ENCODE measurements at places on chromosomes 2 and 18.

- no peak for DNase-seq
Observed at GRCh38 chr2:23526114-23526513, 141.1 kb downstream of the KLHL29 start.

DNA sequence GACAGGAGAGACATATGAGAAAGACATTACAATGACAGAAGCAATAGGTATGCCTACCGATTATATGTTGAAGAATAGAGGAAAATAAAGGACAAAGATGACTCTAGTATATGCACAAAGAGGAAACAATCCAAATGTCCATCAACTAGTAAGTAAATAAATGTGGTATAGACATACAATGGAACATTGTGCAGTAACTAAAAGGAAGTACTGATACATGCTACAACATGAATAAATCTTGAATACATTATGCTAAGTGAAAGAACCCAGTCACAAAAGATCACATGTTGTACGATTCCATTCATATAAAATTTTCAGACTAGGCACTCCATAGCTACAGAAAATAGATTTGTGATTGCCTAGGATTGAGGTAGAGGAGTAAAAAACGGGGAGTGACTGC lies 28.5 kb upstream of the PGAP1 start:
- DNase-seq: no peak

- peak; percentile 93 for DNase-seq
Observed at GRCh38 chr18:76573325-76574025, 78.4 kb upstream of the ZNF516 start.

GRCh38 chr2:140234116-140234515 lies 1453.9 kb upstream of the NXPH2 start:
- no peak for DNase-seq

DNA sequence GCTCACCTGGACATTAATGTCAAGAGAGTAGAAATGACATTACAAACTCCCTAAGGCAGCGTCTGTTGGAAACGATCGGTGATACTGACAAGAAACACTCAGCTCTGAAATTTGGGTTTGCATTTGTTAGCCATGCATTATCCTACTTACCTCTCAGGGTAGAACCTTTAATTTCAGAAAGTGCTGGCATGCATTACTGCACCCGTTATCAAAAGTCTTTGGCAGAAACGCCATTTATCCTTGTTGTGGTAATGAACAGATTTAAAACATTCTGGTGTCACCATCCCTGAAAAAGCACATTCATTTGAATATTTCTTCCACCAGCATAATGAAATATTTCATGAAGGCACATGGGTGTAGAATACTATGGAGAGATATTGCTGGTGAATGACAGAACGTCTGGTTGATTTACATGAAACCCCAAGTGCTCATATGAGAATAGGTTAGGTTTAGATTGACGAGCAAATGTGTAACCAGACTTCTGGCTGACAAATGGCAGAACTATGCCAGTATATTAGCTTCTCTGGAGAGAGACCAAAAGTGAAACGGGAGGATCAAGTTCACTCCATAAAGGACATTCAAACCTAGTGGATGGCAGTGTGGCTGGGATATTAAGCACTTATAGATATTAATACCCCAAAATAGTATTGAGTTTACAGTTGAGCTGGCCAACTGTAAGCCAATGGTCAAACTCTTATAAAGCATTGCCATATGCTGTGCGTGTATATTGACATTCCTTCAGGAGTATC lies 53.5 kb upstream of the ITGB6 start:
- no peak for DNase-seq

DNA sequence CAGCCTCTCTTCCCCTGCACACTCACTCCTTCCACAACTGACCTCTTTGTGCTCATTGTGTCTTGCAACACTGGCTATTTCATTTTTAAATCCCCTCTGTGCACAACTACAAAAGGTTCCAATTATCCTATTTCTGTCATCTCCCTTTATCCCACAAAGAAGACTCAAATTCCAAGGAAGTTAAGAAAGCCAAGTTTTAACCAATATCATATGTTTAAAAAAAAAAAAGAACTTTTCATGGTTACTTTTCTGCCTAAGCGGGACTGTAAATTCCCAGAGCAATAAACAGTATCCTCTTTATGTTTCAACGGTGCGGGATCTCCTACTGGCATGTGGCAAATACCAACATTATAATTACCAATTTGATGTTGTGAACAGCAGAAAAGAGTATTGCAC lies 83.8 kb downstream of the DOCK10 start:
- DNase-seq: no peak

GRCh38 chr2:227447606-227448005 lies 24.4 kb upstream of the AGFG1 start:
- no peak for DNase-seq

- no peak for DNase-seq
Observed at GRCh38 chr18:399631-400135, 100.8 kb downstream of the COLEC12 start.

Data from MV-4-11 (cell line).